Smooth muscle cell of the umbilical artery (primary cell): ENCODE measurements at places on chromosomes 13 and 19. TPM values are rescaled to one million over a fixed set of nuclear protein-coding genes. Genes with fewer than 3 reads are reported as not detected.

The ITGBL1 gene
- total RNA-seq, result 6.6 and 49.9 TPM in 2 replicates

The CNMD gene
- not detected in 2 replicates for total RNA-seq

The FXYD7 gene
- total RNA-seq, result not detected in 2 replicates

The IL12RB1 gene
- under 0.01 and 0.09 TPM in 2 replicates for total RNA-seq

The FREM2 gene
- under 0.01 TPM in 1 of 2 replicates, not detected in the other for total RNA-seq

The POLRMT gene
- 24.3 and 37.9 TPM in 2 replicates for total RNA-seq

The KIR3DL2 gene
- total RNA-seq, result not detected in 2 replicates

The SLAIN1 gene
- 0.30 and 0.65 TPM in 2 replicates for total RNA-seq

The CCL25 gene
- total RNA-seq, result not detected in 2 replicates

The LILRB5 gene
- total RNA-seq, result not detected in 2 replicates

The EDNRB gene
- 0.23 and 1.8 TPM in 2 replicates for total RNA-seq

The PRODH2 gene
- total RNA-seq, result not detected in 2 replicates

The PLIN4 gene
- total RNA-seq, result 0.09 TPM in 1 of 2 replicates, not detected in the other

The SLC25A41 gene
- total RNA-seq, result not detected in 2 replicates

The ZBTB32 gene
- total RNA-seq, result not detected in 2 replicates

The CD177 gene
- total RNA-seq, result not detected in 2 replicates

The TYK2 gene
- 67.4 and 86.4 TPM in 2 replicates for total RNA-seq

The GDF15 gene
- total RNA-seq, result 150 TPM in 2 replicates

The IGFL1 gene
- not detected in 2 replicates for total RNA-seq

The HS6ST3 gene
- total RNA-seq, result under 0.01 TPM in 1 of 2 replicates, not detected in the other

The USF2 gene
- total RNA-seq, result 45.1 and 52.6 TPM in 2 replicates

The STOML3 gene
- not detected in 2 replicates for total RNA-seq

The OXGR1 gene
- total RNA-seq, result not detected in 2 replicates

The SYT3 gene
- 0.14 and 0.59 TPM in 2 replicates for total RNA-seq
